ENCODE measurements at places on chromosomes 12 and 14.

DNA sequence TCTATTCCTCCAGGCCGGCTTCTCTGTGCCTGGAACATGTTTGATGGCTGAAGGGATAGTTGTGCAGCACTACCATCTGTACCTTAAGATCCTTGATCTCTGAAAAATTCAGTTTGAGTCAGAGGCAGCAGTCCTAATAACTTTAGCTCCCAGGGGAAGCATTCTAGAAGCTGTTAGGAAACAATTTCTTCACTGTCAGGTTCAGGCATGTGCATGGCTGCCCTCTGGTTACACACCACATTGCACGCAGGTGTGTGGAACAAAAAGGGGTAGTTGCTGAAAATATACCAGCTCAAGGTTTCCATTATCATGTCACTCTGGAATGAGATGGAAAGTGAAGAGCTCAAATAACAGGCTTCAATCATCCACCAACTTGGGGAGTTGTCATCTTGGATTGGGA is 80.1 kb downstream of the CHST11 start:
- H3K4me3 ChIP-seq = no peak overlapping the region
- no peak for DNase-seq
- H3K27me3 ChIP-seq = peaks cover 3% of the 10 kb centered on the region
- H3K4me1 ChIP-seq = peaks cover 54% of the 10 kb centered on the region

- no peak for DNase-seq
- H3K4me1 ChIP-seq = peaks cover 8% of the 10 kb centered on the region
- no peak overlapping the region for H3K27ac ChIP-seq
- peaks cover 12% of the 10 kb centered on the region for H3K27me3 ChIP-seq
- H3K36me3 ChIP-seq = no peaks in the 10 kb centered on the region
- no peak overlapping the region for H3K4me3 ChIP-seq
Measured at GRCh38 chr12:100402763-100403162, 45.9 kb downstream of the SLC17A8 start.

- peak overlapping the region; percentile 37 for H3K27ac ChIP-seq
- H3K27me3 ChIP-seq = no peaks in the 10 kb centered on the region
- no peak overlapping the region for H3K4me3 ChIP-seq
- H3K36me3 ChIP-seq = peaks cover 33% of the 10 kb centered on the region
- H3K4me1 ChIP-seq = no peaks in the 10 kb centered on the region
Measured at GRCh38 chr12:22473212-22473611, 71.1 kb downstream of the C2CD5 start.

DNA sequence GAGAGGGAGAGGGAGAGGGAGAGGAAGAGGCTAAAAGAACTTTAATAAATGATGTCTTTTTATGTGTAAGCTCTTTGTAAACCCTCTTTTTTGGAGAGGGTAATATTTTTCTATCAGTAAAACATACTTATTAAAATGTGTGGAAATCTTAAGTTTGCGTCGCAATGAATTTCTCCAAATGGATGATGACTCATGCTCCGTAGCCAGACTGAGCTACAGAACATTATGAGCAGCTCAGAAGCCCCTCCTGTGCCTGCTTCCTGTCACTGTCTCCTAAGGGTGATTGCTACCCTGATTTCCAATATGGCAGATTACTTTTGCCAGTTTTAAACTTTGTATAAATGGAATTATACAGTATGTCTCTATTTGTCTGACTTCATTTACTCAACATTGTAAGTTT is 13.0 kb upstream of the PYGL start:
- peaks cover 6% of the 10 kb centered on the region for H3K4me1 ChIP-seq
- H3K27ac ChIP-seq = no peak overlapping the region
- no peak for DNase-seq
- no peak overlapping the region for H3K4me3 ChIP-seq

DNA sequence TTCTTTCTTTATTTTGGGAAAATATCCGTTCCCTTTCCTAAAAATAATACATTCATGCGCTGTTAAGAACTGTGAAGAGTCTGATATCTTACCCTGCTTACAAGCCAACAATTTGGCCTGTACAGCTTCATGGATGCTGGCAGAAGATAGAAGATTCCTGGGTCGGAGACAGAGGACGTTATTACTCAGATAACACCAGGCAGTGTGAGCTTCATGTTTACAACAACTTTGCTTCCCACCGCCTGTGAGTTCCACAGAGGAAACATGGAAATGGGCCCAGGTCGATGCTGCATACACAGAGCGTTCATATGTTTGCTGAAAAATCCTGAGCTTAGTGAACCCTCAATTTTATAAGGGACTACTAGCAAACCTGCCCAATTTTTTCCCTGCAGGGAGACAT is 705.6 kb upstream of the SEL1L start:
- no peaks in the 10 kb centered on the region for H3K27me3 ChIP-seq
- H3K27ac ChIP-seq = no peak overlapping the region
- DNase-seq = no peak
- H3K4me3 ChIP-seq = no peak overlapping the region
- H3K4me1 ChIP-seq = peaks cover 14% of the 10 kb centered on the region

- H3K27me3 ChIP-seq = no peaks in the 10 kb centered on the region
- no peak overlapping the region for H3K4me3 ChIP-seq
- no peaks in the 10 kb centered on the region for H3K4me1 ChIP-seq
- no peaks in the 10 kb centered on the region for H3K36me3 ChIP-seq
Measured at GRCh38 chr12:96687719-96688118, 198.3 kb downstream of the CFAP54 start.

- peaks cover 79% of the 10 kb centered on the region for H3K4me1 ChIP-seq
- H3K27me3 ChIP-seq = peaks cover 8% of the 10 kb centered on the region
- peak overlapping the region; percentile 68 for H3K4me3 ChIP-seq
- DNase-seq = no peak
- H3K36me3 ChIP-seq = no peaks in the 10 kb centered on the region
Measured at GRCh38 chr12:6074427-6074826, 50.0 kb downstream of the VWF start.

DNA sequence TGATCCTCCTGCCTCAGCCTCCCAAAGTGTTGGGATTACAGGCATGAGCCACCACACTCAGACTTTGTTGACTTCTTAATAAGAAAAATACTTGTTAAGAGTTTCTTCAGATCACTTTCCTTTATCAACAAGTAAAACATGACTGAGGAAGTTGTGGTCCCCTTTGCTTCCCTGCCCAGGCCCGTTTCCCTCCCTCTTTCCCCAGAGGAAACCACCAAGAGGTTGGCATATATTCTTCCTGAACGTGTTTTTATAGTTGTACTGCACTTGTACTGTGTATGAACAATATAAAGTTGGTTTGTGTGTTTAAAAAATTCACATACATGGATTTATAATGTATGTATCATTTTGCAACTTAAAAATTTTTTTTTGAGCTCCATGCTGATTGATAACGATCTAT is 28.4 kb downstream of the PTPN11 start:
- H3K4me3 ChIP-seq = no peak overlapping the region
- H3K36me3 ChIP-seq = peaks cover 20% of the 10 kb centered on the region
- no peak for DNase-seq
- peaks cover 3% of the 10 kb centered on the region for H3K27me3 ChIP-seq
- no peaks in the 10 kb centered on the region for H3K4me1 ChIP-seq
- no peak overlapping the region for H3K27ac ChIP-seq

GRCh38 chr12:52243856-52244614 is 11.0 kb downstream of the KRT7 start:
- H3K4me3 ChIP-seq = no peak overlapping the region
- H3K27ac ChIP-seq = no peak overlapping the region
- peaks cover 49% of the 10 kb centered on the region for H3K4me1 ChIP-seq
- H3K36me3 ChIP-seq = no peaks in the 10 kb centered on the region

- no peaks in the 10 kb centered on the region for H3K36me3 ChIP-seq
- H3K4me3 ChIP-seq = peak within 1 kb of the TSS; percentile 71
- H3K4me1 ChIP-seq = peaks cover 20% of the 10 kb centered on the region
Measured at GRCh38 chr14:99644723-99645544, at the start of gene HHIPL1. HHIPL1 (plus strand) TSS chr14:99645129; CDS start chr14:99645208, 79 bp downstream.

- H3K27ac ChIP-seq = no peak overlapping the region
- peaks cover 4% of the 10 kb centered on the region for H3K27me3 ChIP-seq
- peaks cover 14% of the 10 kb centered on the region for H3K4me1 ChIP-seq
- no peak overlapping the region for H3K4me3 ChIP-seq
- H3K36me3 ChIP-seq = peaks cover 36% of the 10 kb centered on the region
Measured at GRCh38 chr14:103738701-103739451, 23.3 kb downstream of the ZFYVE21 start.

DNA sequence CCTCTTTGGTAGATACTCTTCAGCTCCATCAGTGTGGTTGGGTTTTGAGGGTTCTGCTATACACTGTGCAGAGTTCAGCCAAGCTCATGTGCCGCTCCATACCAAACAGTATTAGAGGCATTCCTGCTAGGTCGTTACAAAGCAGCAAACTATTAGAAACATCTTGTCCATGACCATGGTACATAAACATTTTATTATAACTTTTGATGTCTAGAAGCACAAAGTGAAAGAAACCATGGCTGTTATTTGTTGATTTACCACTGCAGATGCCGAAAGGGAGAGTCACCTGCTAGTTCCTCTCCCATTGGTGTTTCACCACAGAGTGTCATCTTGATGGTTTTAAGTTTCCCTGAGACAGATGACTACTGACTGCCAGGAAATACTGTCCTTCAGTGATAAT is 242.0 kb downstream of the ADAMTS20 start:
- no peaks in the 10 kb centered on the region for H3K27me3 ChIP-seq
- DNase-seq = no peak
- H3K4me1 ChIP-seq = peaks cover 18% of the 10 kb centered on the region
- peaks cover 7% of the 10 kb centered on the region for H3K36me3 ChIP-seq

DNA sequence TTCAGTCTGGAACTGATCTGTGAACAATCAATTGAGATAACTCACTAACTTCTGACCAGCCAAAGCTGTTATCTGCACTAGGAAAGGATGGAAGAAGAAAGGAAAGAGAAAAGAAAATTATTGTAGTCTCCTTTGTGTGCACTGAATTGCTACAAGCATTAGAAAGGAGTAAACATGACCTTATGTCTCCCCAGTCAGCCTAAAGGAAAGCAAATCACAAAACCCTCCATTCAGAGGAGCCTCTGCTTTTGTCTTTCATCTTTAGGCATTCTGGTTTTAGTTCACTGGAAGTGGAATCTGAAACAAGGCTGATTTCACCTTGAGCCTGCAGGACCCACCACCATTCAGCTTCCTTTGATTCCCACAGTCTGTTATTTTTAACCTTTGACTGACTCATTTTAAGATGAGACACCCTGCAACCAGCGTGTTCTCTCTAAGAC is 26.0 kb downstream of the TBX3 start:
- H3K27me3 ChIP-seq = peaks cover 27% of the 10 kb centered on the region
- H3K27ac ChIP-seq = peak overlapping the region; percentile 18
- H3K4me3 ChIP-seq = no peak overlapping the region
- no peaks in the 10 kb centered on the region for H3K36me3 ChIP-seq

GRCh38 chr12:52009081-52009751 is 2.5 kb downstream of the TAMALIN start:
- no peak overlapping the region for H3K27ac ChIP-seq
- DNase-seq = no peak
- H3K27me3 ChIP-seq = peaks cover 41% of the 10 kb centered on the region
- peaks cover 61% of the 10 kb centered on the region for H3K4me1 ChIP-seq
- no peak overlapping the region for H3K4me3 ChIP-seq

DNA sequence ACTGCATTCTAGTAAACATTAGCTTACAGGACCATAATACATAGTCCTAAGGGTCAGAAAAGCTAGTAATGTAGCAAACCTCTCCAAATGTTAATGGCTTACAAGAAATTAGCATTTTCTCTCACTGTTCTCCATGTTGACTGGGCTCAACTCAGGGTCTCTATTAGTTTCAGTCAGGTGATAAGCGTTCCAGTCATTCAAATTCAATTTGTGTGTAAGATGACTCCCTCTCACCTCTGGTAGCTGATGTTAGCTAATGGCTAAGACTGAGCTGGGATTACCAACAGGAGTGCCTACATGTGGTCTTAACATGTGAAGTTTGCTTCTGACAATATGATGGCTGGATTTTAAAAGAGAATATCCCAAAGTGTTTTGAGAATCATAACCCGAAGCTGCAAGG is 630.5 kb upstream of the USP15 start:
- no peaks in the 10 kb centered on the region for H3K36me3 ChIP-seq
- DNase-seq = no peak
- no peak overlapping the region for H3K4me3 ChIP-seq
- no peaks in the 10 kb centered on the region for H3K4me1 ChIP-seq
- H3K27me3 ChIP-seq = peaks cover 3% of the 10 kb centered on the region

GRCh38 chr14:38074754-38075153 is 132.9 kb upstream of the SSTR1 start:
- no peak overlapping the region for H3K4me3 ChIP-seq
- H3K36me3 ChIP-seq = no peaks in the 10 kb centered on the region
- no peak for DNase-seq
- no peaks in the 10 kb centered on the region for H3K27me3 ChIP-seq
- no peak overlapping the region for H3K27ac ChIP-seq

DNA sequence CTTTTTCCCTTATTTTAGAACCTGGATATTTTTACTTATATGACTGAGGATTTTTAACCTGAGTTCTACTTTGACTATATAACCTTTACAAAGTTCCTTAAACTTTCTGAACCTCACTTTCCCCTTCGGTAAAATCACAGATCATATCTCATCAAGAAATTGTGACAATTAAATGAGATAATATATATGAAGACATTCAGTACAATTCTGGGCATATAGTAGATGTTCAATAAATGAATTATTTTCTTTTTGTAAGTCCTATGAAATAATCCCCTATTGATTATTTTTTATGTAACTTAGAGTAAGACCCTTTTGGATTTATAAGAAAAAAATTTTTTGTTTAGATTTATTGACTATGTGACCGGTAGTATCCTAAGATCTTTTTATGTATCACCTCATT is 17.6 kb upstream of the FAM177A1 start:
- peaks cover 82% of the 10 kb centered on the region for H3K36me3 ChIP-seq
- H3K4me1 ChIP-seq = no peaks in the 10 kb centered on the region
- H3K27ac ChIP-seq = no peak overlapping the region
- DNase-seq = no peak
- no peak overlapping the region for H3K4me3 ChIP-seq

GRCh38 chr12:54017027-54017788 is 8.4 kb downstream of the HOXC8 start:
- peak overlapping the region; percentile 97 for H3K27ac ChIP-seq
- peaks cover 35% of the 10 kb centered on the region for H3K36me3 ChIP-seq
- DNase-seq = peak; percentile 44
- H3K4me3 ChIP-seq = peak overlapping the region; percentile 91
- peaks cover 54% of the 10 kb centered on the region for H3K4me1 ChIP-seq
- peaks cover 10% of the 10 kb centered on the region for H3K27me3 ChIP-seq

GRCh38 chr14:70982200-70982599 is 74.9 kb downstream of the PCNX1 start:
- peaks cover 20% of the 10 kb centered on the region for H3K36me3 ChIP-seq
- DNase-seq = no peak
- H3K4me1 ChIP-seq = no peaks in the 10 kb centered on the region
- H3K27me3 ChIP-seq = no peaks in the 10 kb centered on the region

GRCh38 chr12:131642771-131643170 is 68.1 kb upstream of the SFSWAP start:
- no peak overlapping the region for H3K27ac ChIP-seq
- H3K27me3 ChIP-seq = peaks cover 44% of the 10 kb centered on the region
- H3K4me3 ChIP-seq = no peak overlapping the region
- no peaks in the 10 kb centered on the region for H3K4me1 ChIP-seq
- DNase-seq = no peak
